ENCODE measurements at places on chromosomes 7 and 10. TPM values are rescaled to one million over a fixed set of nuclear protein-coding genes. Genes with fewer than 3 reads are reported as not detected.

- no peaks in the 10 kb centered on the region for H3K4me1 ChIP-seq
- no peaks in the 10 kb centered on the region for H3K27me3 ChIP-seq
- no peak for DNase-seq
- H3K27ac ChIP-seq, result no peak within 1 kb of the TSS
- H3K4me3 ChIP-seq, result no peak within 1 kb of the TSS
Measured at GRCh38 chr7:100573691-100574361, at the start of gene SAP25. Gene SAP25, minus strand, starts transcription at chr7:100573900. Its CDS starts 158 bp downstream, at chr7:100573742.

DNA sequence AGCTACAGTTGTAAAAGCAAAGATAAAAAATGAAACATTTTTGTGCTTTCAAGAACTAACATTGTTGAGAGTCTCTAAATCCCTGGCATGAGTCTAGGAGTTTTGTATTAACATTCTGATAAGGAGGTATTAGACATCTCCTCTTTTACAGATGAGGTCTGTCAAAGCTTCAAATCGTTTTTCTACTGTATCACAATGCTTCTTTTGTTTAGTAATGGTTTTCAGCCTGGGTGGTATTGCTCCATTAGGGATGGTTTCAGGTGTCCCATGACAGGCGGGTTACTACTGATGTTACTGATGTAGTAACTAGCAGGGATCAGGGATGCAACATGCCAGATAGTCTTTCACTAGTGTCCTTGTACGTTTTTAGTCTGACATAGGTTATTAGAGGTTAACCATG lies 27.4 kb downstream of the STAM start:
- H3K27me3 ChIP-seq, result no peaks in the 10 kb centered on the region
- no peak overlapping the region for H3K4me3 ChIP-seq

GRCh38 chr10:5148678-5149032 lies 36.3 kb downstream of the AKR1C8 start:
- H3K27ac ChIP-seq, result no peak overlapping the region
- H3K4me3 ChIP-seq, result no peak overlapping the region

- no peak overlapping the region for H3K27ac ChIP-seq
- no peak overlapping the region for H3K4me3 ChIP-seq
- H3K4me1 ChIP-seq, result no peaks in the 10 kb centered on the region
- H3K36me3 ChIP-seq, result no peaks in the 10 kb centered on the region
- H3K27me3 ChIP-seq, result no peaks in the 10 kb centered on the region
Measured at GRCh38 chr10:33146189-33147012, 188.1 kb downstream of the NRP1 start.

DNA sequence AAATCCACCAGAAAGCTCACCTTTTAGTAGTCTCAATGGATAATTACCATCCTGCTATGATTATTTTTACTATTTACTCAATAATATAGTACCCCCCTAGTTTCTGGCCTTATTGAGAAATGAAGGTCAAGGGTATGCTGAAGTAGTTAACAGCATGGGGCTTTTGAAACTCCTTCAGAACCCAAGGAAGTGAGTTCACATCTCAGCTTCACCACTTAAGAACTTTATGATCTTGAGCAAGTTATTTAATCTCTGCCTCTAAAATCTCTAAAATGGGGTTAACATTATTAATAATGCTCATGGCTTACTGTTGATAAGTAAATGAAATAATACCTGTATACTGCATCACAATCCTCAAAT lies 5.8 kb downstream of the MTPN start:
- DNase-seq, result no peak
- H3K27me3 ChIP-seq, result no peaks in the 10 kb centered on the region
- H3K36me3 ChIP-seq, result no peaks in the 10 kb centered on the region
- no peak overlapping the region for H3K4me3 ChIP-seq
- H3K27ac ChIP-seq, result no peak overlapping the region

GRCh38 chr7:151632750-151633515 lies 113.2 kb upstream of the RHEB start:
- peak; percentile 79 for DNase-seq
- H3K4me3 ChIP-seq, result peak overlapping the region; percentile 96
- H3K27me3 ChIP-seq, result no peaks in the 10 kb centered on the region
- peak overlapping the region; percentile 87 for H3K27ac ChIP-seq
- peaks cover 6% of the 10 kb centered on the region for H3K4me1 ChIP-seq

Gene PPP1R3C
- total RNA-seq, result 94.6 TPM

Gene CALN1
- total RNA-seq, result not detected

All from aorta (tissue), 5 donors.